ENCODE measurements at places on chromosomes 2 and 18. TPM values are rescaled to one million over a fixed set of nuclear protein-coding genes. Genes with fewer than 3 reads are reported as not detected.

- DNase-seq = peak; percentile 82
Measured at GRCh38 chr2:11446733-11447248, 19.2 kb downstream of the E2F6 start.

DNA sequence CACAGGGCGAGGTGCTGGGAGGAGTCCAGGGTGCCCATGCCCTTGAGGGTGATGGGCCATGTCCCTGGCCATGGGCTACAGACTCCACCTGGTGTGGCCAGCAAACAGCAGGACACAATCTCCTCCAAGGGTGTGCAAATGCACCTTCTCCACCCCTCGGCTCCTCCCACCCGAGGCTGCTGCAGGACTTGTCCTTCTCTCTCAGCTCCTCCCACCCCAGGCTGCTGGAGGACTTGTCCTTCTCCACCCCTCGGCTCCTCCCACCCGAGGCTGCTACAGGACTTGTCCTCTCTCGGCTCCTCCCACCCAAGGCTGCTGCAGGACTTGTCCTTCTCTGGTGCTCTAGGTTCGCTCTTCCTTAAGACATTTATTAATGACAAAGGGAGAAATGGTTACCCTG, 57.3 kb upstream of the SNTG2 start:
- no peak for DNase-seq

GRCh38 chr18:45841765-45842442, 16.4 kb downstream of the SIGLEC15 start:
- no peak for DNase-seq

- no peak for DNase-seq
Measured at GRCh38 chr2:240455647-240456446, 20.4 kb downstream of the GPC1 start.

- DNase-seq = peak; percentile 54
Measured at GRCh38 chr2:222320436-222321395, 21.9 kb upstream of the PAX3 start.

- no peak for DNase-seq
Measured at GRCh38 chr2:189648846-189649509, 12.3 kb upstream of the ASNSD1 start.

DNA sequence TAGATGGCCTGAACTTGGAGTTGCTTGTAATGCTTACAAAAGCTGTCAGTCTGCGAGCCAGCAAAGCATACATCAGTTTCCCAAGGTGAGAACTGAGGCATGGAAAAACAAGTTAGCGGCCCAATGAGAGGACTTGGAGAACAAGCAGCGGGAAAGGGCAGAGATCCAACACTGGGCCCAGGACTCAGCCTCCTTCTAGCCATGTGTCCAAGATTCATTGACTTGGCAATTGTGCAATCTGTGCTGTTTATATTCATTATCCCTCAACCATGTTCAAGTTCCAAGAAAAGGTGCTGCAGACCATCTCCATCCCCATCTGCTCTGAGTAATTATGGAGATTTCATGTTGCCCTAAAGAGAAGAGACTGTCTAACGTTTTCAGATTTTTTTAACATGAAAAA, 187.4 kb downstream of the ALK start:
- DNase-seq = no peak

DNA sequence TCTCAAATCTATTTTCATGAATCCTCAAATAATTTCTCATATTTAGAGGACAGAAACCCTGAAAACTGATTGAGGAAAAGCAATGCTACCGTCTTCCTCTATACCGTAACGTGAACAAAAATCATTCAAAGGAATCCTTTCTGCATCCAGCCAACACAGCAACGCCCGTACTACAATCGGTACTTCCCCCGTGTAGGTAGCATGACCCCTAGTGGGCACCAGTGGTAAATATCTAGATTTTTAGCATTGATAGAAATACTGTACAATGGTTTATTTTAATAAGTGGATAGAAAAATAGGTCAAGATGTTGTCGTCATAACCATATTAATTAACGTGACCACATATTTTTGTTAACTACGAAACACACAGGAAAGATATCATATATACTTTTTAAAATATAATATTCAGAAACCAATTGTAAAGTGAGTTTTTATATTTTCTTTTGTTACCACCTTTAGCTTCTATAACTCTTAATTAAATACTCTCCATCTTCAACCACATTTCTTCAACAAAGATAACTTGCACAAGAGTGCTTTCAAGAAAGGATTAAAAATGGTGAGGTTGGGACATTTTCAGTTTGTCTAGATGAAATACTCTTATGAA, 194.1 kb downstream of the SS18 start:
- DNase-seq = peak; percentile 64

DNA sequence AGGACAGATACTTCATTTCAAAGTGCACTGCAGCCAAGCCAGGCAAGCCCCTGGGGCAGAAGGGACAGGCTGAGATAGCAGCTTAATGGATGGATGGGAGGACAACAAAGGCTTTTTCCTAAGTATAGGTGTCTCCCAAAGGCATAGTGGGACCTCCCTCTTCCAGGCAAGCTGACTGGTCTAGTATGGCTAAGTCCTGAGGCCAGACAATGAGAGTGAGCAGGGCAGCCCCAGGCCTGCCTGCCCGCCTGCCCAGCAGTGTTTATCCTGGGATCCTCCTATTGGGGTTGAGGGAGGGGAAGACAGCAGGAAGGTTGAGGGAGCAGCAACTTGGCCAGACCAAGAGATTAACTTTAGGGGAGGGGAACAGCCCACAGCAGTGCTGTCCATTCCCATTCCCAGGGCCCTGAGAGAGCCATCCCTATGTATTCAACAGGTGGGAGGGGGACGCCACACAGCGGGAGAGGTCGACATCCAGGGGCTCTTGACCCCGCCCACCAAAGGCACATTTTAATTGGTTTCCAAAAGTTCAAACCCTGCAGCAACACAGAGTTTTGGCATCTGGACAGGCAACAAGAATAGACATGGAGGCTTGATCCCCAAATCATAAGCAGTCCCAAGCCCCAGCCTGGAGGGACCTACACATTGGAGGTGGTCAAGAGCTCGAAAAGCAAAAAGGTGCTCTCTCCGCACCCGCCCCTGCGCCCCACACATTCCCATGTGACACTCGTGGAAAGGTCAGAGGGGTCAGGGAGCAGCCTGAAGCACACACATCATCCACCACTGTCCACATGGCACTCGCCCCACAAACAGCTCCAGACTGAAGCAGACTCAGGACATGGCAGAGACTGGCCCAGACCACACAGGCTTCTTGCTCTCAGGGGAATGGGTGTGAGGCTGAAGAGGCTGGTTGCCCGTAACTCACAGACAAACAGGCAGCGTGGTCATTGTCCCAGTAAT, 2.9 kb upstream of the SFXN5 start:
- no peak for DNase-seq

GRCh38 chr2:13583609-13584008, 866.9 kb downstream of the TRIB2 start:
- DNase-seq = no peak

RSAD2 gene
- not detected for total RNA-seq

FEV gene
- total RNA-seq = not detected

OSBPL1A gene
- total RNA-seq = 78.6 TPM

VWA3B gene
- total RNA-seq = not detected

ZSWIM2 gene
- total RNA-seq = not detected

CIB4 gene
- not detected for total RNA-seq

RUFY4 gene
- not detected for total RNA-seq

AOX1 gene
- not detected for total RNA-seq
